ENCODE measurements at places on chromosomes 5 and 9. TPM values are rescaled to one million over a fixed set of nuclear protein-coding genes. Genes with fewer than 3 reads are reported as not detected.

CARTPT gene
- total RNA-seq, result not detected

ANKRD18A gene
- total RNA-seq, result 3.8 TPM

PLAC8L1 gene
- not detected for total RNA-seq

RARS1 gene
- 153 TPM for total RNA-seq

SLC6A19 gene
- not detected for total RNA-seq

TRIP13 gene
- 4.3 TPM for total RNA-seq

CACFD1 gene
- 9.2 TPM for total RNA-seq

IZUMO3 gene
- total RNA-seq, result not detected

IFNB1 gene
- total RNA-seq, result not detected

SIGMAR1 gene
- total RNA-seq, result 56.1 TPM

FBXL17 gene
- 19.1 TPM for total RNA-seq

CDX1 gene
- not detected for total RNA-seq

PCDHGC5 gene
- total RNA-seq, result 0.17 TPM

- DNase-seq, result peak; percentile 35
Measured at GRCh38 chr5:42940853-42941252, 99.3 kb downstream of the ANXA2R start.

- no peak for DNase-seq
Measured at GRCh38 chr5:77282337-77283027, 72.0 kb downstream of the PDE8B start.

DNA sequence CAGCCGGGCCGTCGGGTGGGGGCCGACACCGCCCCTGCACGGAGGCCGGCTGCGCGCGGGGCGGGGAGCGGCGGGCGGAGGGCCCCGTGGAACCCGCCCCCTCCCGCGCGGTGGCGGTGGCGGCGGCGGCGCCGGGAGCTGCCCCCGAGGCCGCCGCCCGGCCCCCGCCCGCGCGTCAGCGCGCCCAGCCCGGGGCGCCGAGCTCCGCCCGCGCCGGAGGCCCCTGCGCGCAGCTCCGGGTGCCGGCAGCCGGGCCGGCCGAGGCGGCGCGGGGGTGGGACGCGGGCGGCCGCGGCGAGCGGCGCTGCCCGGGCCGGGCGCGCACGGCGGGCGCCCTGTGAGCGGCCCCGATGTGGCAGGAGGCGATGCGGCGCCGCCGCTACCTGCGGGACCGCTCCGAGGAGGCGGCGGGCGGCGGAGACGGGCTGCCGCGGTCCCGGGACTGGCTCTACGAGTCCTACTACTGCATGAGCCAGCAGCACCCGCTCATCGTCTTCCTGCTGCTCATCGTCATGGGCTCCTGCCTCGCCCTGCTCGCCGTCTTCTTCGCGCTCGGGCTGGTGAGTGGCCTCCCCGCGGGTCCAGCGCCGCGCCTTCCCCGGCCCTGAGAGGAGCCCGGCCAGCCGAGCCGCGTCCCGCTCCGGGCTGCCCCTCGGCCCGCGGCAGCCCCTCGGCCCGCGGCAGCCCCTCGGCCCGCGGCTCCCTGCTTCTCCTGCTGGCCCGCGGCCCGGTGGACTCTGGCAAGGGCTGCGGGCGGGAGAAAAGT is at the start of gene ADCY2:
Gene ADCY2, plus strand, starts transcription at position 192 of the 766 bp plus-strand sequence. Its CDS starts 159 bp downstream, at position 351.
- DNase-seq, result no peak

- peak; percentile 2 for DNase-seq
Measured at GRCh38 chr5:156411185-156411613, 84.2 kb downstream of the SGCD start.

- DNase-seq, result peak; percentile 3
Measured at GRCh38 chr5:58455066-58455465, 4.8 kb downstream of the PLK2 start.

DNA sequence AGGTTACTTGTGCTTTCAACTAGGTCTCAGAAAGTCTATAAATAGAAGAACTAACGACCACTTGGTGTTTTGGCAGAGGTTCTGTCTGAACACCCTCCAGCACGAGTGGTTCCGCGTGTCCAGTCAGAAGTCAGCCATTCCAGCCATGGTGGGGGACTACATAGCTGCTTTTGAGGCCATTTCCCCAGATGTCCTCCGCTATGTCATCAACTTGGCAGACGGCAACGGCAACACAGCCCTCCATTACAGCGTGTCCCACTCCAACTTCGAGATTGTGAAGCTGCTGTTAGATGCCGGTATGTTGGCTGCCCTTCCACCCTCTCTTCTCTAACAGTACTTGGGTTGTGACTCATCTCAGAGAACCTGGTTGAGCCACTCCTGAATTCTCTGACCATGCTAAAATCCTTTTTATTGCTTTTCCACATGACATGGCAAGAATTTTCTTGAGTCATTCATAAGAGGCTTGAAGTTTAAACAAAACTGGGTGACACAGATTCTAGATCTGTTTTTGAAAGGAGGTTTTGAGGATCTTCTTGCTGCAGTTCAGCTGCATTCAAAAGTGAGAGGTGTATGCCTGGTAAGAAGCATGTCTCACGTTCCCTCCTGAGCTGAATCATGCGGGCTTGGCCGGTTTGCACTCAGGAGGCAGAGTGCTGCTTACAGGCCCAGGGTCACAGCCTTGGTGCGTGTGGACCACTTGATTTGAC is 103.1 kb upstream of the DMRT1 start:
- peak; percentile 98 for DNase-seq

DNA sequence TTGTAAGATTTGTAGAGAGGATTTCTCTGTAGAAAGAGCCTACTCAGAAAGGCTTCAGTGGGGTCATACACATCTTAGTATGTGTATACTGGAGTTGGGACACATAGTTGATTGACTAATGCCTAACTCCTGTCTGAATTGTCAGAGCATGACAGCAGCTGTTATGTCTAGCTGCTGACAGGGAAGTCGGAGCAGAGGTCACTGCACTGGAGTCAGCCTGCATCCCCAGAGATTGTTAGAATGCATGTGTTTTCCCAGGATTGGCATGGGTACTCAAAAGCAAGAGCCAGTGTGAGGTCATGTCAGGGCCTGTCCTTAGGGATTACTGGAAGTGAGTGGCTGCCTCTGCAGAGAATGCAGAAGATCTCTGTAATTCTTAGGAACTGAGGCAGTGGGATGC is 82.7 kb downstream of the ITGA1 start:
- DNase-seq, result peak; percentile 94

DNA sequence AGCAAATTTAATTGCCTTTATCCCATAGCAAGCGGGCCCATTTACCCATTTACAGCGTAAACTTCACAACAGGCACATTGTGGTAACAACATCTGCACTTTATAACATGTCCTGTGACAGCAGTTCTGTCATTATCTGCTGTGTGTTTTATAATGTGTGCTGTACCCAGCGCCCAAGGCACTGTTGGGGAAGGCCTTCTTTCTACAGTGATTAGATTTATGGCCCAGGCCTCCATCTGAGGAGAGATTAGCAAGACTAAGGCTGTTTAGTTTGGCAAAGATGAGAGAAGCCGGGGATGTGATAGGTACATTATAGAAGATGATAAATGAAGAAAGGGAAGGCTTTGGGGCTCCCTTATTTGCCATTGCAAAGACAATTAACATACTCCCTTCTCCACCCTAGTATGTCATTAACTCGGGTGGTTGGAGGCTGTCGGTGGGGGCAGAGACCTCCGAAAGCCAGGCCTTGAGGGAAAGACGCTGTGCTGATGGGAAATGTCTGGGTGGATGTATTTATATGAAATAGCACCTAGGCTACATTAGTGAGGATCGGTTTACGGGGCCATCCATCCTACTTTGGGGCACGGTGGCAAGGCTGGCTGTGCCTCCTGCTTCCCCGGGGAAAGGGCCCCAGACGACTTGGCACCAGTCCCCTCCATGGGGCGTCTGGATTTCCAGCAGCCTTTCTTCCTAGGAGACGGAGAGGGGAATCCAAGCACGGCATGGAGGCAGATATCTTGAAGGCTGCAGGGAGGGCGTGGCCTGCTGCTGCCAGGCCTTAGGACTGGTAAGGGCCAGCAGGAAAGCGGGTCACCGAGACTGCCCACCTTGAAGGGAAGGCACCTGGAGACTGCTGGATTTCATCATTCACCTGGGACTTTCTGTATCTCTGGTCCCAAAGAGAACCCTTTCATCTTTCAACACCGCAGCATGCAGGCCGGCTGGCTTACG is 64.3 kb upstream of the PTCH1 start:
- DNase-seq, result no peak

- DNase-seq, result no peak
Measured at GRCh38 chr5:51488803-51489642, 105.8 kb downstream of the ISL1 start.

GRCh38 chr5:18311266-18311665 is 677.0 kb downstream of the TAF11L14 start:
- DNase-seq, result no peak

DNA sequence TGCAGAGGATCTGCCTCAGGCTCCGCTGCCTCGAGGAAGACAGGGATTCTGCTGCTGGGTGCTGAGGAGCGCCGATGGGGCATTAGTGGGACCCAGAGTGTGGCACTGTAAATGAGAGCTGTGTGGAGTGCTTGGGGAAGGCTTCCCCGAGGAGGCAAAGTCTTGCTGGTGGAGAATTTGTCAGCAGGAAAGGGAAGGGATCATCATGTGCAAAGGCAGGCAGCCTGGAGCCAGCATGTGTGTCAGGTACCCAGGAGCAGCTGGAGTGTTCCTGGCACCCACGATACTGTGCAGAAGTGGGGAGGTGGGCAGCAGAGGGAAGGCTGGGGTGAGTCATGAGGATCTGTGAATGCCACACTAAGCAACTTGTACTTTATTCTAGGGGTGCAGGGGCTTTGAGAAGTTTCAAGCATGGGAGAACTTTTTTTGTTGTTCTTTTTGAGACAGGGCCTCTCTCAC is 12.3 kb downstream of the B4GALT7 start:
- no peak for DNase-seq

GRCh38 chr9:36625006-36625615 is 52.4 kb downstream of the MELK start:
- DNase-seq, result peak; percentile 77

DNA sequence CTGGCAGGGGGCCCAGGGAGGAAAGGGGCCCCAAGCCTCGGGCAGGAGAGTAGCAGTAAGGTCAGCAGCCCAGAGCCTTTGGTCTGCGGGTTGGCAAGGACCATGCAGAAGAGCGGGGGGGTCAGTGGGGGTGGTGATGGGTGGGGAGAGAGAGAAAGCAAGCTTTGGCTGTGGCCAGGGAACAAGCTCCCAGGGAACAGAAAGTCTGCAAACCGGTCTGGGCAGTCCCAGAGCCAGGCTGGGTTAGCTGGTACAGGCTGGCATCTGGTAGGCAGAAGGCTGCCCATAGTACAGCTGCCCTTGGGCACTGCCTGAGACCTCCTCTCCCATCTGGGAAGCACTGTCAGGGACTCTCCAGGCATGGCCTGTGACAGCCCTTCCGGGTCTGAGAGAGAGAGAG is 10.5 kb upstream of the EPB41L4B start:
- peak; percentile 73 for DNase-seq

GRCh38 chr5:135426102-135427082 is 20.8 kb downstream of the DCANP1 start:
- peak; percentile 59 for DNase-seq

- no peak for DNase-seq
Measured at GRCh38 chr9:25889661-25890060, 211.4 kb upstream of the TUSC1 start.

- peak; percentile 39 for DNase-seq
Measured at GRCh38 chr9:126558051-126558665, 55.6 kb upstream of the LMX1B start.

GRCh38 chr5:107542831-107543231 is 127.9 kb downstream of the EFNA5 start:
- DNase-seq, result peak; percentile 91

DNA sequence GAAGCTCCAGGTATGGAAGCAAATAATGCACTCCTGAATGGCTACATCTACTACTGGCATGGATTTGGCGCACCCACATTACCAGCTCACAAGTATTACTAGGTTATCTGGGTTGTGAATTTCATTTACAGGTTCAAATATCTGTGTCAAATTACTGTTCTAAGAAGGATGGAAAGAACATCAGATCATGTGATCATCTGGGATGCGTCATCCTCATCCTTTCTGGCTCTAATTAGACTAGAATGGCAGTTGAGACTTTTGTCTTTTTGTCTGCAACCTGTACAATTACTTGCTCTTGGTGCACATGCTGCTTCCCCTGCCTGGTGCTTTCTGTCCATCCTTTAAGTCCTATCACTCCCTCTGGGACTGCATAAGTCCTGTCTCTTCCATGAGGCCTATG is 64.1 kb downstream of the PJA2 start:
- DNase-seq, result no peak

DNA sequence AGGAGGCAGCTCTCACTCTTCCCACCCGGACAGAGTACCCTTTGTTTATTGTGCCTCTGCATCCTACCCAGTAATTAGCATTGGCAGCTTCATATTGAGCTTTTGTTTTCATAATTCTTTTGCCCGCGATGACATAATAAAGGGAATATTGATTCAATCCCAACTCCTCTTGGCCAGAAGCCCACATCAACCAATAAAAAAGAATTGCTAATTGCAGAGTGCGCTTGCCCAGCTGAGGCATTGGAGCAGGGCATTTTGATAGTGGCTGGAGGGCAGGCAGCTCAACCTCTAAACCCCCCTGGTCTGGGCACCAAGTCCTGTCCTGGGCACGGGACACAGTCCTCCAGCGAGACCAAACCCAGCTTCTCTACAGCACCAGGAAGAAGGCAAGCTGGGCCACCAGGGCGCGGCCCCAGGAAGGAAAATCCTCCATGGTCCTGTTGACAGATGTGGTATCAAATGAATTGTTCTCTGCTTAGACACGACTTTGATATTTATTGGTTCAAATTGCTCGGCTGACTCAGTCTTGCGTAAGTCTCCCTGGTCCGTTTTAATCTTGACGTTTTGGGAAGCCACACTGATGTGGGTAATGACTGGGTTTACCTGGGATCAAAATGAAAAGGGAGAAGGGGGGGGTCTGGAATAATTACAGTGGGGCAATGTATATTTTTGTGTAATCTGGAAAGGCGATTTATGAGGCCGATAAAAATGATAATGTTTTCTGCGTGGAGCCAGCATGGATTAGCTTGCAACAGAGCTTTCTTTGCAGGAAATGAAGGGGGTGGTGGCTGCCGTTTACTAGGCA is 220.7 kb upstream of the MSX2 start:
- DNase-seq, result peak; percentile 40

DNA sequence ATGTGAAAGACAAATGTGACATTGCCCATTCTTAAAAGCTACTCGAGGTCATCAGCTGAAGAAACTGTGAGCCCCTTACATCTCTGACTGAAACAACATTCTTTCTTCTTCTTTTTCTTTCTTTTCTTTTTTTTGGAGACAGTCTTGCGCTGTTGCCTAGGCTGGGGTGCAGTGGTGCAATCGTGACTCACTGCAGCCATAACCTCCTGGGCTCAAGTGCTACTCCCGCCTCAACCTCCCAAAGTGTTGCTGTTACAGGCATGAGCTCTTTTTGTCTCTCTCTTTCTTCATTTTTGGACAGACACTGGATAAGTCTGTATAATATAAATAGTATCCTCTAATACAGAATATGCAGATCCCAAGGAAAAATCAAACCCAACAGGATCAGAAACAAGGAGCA is 263.7 kb upstream of the KLF9 start:
- DNase-seq, result no peak

DNA sequence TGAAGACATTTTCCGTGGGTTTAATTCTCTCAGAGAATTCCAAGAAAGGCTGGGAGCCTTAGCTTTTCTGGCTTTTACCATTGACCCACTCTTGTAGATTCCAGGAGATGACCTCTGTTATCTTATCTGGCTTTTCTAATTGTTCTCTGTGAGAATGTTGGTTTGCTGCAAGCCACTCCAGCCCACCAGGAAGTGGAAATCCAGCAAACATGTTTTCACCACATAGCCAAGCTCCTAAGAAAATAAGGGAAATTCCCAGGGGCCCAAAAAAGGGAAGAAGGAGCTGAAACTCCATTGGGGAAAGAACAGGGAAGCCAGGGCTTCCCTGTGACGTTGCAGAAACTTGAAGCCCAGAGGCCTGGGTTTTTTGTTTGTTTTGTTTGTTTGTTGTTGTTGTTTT is 19.7 kb downstream of the GPR107 start:
- peak; percentile 48 for DNase-seq

All from renal cortical epithelial cell (primary cell).